ENCODE measurements at places on chromosomes 7 and 10. TPM values are rescaled to one million over a fixed set of nuclear protein-coding genes. Genes with fewer than 3 reads are reported as not detected.

GRCh38 chr7:123047955-123048354 is 52.5 kb upstream of the TAS2R16 start:
- DNase-seq: no peak

DNA sequence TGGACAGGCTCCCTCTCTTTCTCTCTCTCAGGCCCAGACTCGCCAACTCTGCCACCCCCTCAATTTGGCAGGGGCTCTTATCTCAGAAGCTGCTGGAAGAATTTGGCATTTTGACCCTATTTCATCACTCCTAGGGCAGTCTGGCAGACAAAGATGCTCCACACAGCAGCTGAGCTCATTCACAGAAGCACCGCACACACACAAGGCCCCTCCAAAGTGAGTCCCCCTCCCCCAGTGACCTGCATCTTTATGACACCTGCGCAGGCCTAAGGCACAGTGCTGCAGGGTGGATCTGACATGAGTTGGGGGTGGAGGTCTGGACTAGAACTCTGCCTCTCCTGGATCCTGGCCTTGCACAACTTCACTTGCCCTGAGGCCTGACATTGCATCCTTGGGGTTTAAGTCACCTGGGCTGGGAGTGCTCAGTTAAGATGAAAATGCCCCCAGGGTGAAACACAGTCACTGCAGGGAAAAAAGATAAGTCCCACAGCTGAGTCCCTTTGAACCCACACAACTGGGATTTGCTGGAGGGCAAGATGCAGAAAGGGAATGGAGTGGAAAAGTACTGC is 41.1 kb upstream of the DUSP5 start:
- no peak for DNase-seq

- no peak for DNase-seq
Measured at GRCh38 chr7:115409682-115410433, 488.0 kb downstream of the MDFIC start.

- no peak for DNase-seq
Measured at GRCh38 chr7:39434012-39434411, 132.2 kb upstream of the YAE1 start.

TCF7L2 gene
- 3.1 TPM for total RNA-seq

GIMAP4 gene
- total RNA-seq: 336 TPM

All from activated naive CD4-positive, alpha-beta T cell treated with anti-CD3 and anti-CD28 coated beads, Interleukin-2, amount 50 U/mL, for 72 hours (primary cell).